ENCODE measurements at places on chromosomes 6 and 20.

- no peak for DNase-seq
These were observed 45.7 kb downstream of the RAMACL start for GRCh38 chr6:166540631-166541331.

- no peak for DNase-seq
These were observed 157.0 kb downstream of the SOX4 start for GRCh38 chr6:21750575-21750974.

GRCh38 chr20:15396900-15397299 is 1059.5 kb upstream of the FLRT3 start:
- no peak for DNase-seq

GRCh38 chr6:118770112-118770788 is 118.9 kb upstream of the CEP85L start:
- DNase-seq, result no peak

- no peak for DNase-seq
These were observed 139.8 kb upstream of the BACH2 start for GRCh38 chr6:90436403-90436802.

DNA sequence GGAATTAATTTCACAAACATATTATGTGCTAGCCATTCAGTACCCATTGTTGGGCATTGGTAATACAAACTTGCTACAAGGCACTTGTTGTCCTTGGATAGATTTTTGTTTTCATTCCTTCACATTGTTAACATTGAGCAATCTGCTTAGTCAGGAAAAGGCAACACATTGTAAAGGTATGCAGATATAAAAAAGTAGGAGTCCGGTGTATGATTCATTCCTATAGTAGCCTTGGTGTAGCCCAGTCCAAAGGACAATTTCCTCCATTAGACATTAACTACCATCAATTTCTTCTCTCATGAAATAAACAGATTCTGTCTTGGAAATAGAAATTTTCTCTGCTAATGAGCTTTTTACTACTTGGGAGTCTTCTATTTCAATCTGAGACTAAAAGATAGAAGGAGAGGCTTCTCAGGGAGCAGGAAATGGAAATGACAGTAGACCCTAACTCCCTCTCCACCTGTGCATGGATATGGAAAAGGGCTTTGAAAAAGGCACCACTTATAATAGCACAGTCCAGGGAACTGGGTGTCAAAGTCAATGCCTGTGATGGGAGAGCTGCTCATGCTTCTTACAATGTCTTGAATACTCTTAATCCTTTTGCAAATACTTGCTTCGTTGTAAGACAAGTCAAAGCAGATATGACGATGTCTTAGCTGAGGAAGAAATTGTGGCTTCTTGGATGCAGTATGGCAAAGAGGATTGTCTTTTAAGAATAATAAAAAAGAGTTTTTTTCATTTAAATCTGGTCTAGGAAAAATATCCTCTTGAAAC is 369.4 kb upstream of the CITED2 start:
- no peak for DNase-seq

- DNase-seq, result no peak
These were observed 532 bp upstream of the SLC35F1 start for GRCh38 chr6:117906507-117906957.

- DNase-seq, result no peak
These were observed 365.4 kb downstream of the TFAP2B start for GRCh38 chr6:51184046-51184445.

DNA sequence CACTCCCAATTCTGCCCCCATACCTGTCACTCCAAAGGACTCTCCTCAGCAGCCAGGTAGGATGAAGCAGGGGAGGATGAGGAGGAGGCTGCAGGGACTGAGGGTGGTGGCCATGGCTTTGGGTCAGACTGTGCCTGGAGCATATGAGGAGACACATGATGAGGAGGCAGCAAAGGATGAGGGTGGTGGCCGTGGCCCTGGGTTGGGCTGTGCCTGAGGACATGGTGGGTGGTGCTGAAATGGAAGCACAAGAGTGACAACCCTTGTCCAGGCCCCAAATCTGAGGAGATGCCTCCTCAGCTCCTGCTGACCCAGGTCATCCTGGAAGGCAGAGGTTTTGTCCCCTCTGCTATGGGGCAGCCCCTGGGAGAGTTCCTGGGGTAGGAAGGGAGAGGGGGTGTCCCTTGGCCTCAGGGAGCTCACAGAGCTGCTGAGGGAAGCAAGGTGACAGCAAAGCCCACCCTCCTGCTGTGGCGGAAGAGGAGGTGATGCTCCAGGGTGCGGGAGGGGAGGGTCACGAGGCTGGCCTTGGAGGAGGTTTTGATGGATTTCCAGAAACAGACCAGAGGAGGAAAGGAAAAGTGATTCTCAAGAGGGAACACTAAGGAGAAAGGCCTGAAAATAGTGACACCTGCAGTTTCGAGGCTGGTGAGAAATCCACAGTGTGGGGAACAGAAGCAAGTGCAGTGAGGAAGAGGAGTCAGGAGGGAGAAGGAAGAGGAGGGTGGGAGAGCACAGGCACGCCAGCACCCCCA is 4.6 kb downstream of the RAET1G start:
- DNase-seq, result no peak

- DNase-seq, result no peak
These were observed 115.1 kb upstream of the LAMP5 start for GRCh38 chr20:9399322-9399721.

GRCh38 chr20:3705970-3706739 is 6.2 kb downstream of the SIGLEC1 start:
- no peak for DNase-seq

DNA sequence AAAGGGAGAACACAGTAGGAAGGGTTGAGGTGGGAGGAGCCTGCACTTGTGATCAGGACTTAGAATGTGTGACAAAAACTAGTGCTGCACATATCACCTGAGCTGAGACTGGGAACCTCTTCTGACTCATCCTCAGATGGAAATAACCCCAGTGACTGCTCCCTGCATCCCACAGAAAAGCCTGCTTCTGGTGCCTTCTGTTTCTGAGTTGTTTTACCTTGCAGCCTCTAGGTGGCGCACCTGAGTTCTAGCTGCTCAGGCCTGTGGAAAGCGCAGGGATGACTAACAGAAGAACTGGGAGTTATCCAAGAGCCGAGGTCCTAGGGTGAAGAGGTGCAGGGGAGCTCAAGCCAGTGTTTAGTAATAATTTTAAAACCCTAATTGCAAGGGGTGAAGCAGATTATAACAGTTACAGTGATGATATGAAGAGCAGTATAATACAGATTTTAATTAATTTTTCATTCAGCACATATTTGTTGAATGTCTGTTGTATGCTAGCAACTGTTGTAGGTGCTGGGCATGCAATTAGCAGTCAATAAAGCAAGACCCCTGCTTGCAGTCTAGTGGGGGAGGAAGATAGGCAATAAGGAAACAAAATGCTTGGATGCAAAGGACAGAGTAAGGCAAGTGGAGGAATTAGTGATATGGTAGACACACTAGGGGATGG is 302.5 kb downstream of the DHX35 start:
- peak; percentile 6 for DNase-seq

DNA sequence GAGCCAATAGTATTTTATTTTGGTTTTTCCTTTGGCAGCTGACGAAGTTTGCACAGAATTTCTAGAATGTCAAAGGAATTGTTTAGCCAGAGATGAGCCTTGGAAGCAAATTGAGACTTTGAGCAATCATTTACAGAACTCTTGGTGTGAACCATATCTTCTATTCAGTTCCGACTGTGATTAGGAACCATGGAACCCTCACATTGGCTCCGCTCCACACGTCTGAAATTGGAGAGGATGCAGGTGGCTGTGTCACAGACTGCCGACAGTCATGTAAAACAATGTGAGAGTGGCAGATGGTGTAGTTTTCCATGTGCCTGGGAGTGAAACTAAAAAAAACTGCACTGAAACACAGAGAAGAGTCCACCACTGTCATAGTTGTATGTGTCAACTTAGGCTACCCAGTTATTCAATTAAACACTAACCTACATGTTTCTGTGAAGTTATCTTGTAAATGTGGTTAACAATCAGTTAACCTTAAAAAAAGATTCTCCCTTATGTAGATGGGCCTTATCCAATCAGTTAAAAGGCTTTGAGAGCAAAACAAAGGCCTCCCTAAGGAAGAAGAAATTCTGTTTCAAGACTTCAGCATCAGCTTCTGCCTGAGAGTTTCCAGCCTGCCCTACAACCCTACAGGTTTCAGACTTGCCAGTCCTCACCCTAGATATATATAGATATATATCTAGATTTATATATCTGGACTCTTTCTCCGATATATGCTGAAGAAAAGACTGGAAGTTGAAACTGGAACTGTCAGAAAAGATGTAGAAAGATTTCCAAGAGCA is 3.3 kb upstream of the HMGN4 start:
- no peak for DNase-seq

- DNase-seq, result peak; percentile 39
These were observed 771.0 kb downstream of the QKI start for GRCh38 chr6:164185471-164185871.

DNA sequence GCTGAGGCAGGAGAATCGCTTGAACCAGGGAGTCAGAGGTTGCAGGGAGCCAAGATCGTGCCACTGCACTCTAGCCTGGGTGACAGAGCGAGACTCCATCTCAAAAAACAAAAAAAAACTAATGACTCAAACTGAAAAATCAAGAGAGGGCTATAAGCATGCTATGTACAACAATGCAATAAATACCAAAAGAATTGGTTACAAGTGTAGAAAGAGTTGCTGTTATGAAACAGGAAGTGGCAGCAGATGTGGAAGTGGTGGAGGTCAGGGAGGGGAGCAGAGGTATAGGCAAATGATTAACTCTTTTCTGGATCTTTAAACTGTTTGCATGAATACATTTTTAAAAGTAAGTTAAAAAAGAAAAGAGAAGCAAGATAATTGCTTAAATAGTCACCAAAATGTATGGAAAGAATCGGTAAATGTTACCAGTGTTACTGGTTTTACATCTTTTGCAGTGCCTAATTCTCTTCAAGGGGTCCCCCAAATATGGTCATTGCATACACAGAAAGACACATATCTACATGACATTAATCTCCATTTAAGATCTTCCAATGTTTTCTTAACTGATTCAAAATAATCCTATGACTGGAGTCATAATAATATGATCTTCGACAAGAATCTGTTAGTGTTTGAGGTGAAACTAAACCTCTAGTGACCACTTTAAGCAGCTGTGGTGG is 15.0 kb downstream of the CALHM6 start:
- DNase-seq, result no peak

GRCh38 chr6:60867548-60867947 is 1418.5 kb downstream of the KHDRBS2 start:
- DNase-seq, result no peak

All from COR-L47 (cell line).